Stimulated activated CD8-positive, alpha-beta memory T cell treated with anti-CD3 and anti-CD28 coated beads, Interleukin-2, amount 100 ng/mL, for 48 hours (primary cell): ENCODE measurements at places on chromosomes 2 and 18.

DNA sequence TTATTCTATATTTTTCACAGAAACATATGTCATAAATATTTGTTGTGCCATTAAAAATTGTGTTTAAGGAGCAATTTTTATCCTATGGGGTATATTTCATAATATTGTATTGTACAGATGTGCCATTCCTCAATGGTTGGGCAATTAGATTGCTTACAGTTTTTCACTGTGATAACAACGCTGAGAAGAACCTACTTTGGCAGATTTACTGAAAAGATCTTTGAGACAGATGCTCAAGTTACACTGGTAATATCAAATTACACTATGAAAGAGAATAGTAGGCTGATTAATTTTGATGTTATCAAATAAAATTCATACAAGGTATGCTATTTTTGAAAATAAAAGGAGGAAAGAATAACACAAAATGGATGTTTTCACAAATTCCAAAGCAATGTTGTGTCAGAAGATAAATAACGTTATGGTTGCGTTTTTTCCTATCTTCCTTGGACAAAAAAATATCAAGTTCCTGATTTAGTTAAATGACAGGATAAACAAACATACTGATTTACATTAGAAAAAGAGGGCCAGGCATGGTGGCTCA, 335.1 kb upstream of the ZNF521 start:
- DNase-seq = no peak

DNA sequence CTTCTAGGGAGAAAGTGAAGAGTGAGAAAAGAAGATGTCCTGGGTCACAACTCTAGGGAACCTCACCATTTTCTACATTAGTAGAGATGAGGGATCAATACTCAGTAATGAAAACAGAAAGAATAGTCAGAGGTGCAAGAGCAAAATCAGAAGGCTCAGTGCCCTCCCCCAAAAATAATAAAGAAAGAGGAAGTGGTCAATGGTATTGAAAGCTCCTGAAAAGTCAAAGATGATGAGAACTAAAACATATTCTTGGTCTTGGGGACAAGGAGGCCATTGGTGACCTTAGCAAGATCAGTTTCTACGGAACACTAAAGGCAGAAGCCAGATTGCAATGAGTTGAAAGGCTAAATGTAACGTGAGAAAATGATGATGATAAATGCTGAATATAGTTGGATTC, 24.5 kb upstream of the MYO1B start:
- no peak for DNase-seq

- no peak for DNase-seq
Observed at GRCh38 chr2:206920951-206921350, 18.4 kb upstream of the CPO start.

DNA sequence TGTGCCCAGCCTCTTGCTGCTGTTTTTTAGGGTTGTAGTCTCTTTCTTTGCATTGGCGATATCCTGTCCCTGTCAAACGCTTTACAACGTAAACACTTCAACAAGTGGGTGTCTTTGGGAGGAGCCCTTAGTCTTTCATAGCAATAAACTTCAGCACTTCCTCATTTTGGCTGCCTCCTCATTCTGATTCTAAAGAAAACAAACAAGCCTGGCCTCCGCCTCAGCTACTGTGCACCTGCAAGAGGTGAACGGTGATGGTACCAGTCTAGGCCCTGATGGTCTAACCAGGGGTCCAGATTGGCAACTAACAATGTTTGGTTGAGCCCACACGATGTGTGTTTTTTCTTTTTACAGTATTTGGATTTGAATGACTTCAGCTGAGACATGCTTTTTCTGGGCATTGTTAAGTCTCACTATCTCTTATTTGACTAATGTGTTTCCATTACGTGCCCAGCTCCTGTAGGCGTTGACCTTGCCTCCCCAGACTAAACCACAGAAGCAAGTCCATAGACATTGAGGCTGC, 53.2 kb upstream of the CUL3 start:
- DNase-seq = no peak
